GM04503 (cell line): ENCODE measurements at places on chromosomes 6 and 20.
A peak's percentile ranks its signal among the peaks of the same experiment; 100 is the strongest.

DNA sequence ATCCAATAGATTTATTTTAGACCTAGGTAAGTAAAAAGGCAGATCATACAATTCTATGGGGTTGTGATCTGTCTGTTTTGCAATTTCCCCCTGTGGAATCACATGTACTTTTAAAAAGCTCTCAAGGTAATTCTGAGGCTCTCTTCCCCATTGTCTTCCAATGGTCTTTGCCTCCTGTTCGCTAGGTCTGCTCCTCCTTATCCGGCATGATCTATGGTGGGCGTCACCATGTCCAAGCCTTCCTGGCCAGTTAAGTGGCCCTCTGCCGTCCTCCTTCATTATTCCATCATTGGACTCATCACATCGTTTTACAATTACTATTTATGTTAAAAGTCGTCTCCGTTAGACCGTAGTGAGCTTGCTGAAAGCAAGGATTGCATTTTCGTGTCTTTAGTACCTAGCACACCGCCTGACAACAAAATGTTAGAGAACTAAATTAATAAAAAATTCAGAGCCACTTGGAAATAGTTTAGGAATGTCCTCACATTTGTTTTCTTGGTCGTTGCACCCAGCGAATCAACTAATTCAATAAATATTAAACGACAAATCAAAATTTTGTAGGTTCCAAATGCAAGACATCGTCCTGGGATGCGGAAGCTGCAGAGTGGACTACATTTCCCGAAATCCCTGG lies 2.2 kb upstream of the STXBP5 start:
- no peak for DNase-seq

DNA sequence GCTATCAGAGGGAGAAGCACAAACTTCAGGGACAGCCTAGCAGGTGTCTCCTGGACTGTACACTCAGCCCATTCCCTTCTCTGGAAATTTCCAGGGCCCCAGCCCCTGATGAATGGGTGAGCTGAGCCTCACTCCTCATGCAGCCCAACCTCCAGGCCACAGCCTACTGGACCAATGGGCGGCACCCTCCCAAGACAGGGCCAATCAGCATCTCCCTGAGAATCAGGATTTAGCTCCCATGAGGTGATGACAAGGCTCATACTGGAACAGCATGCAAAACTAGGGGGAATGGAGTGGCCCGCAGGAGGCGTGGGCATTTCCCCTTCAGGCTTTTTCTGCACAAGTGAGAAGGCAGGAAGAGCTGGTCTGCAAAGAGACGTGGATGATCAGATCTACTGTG lies 29.0 kb downstream of the NFATC2 start:
- no peak for DNase-seq

- DNase-seq: no peak
Observed at GRCh38 chr6:123810214-123810613, 6.5 kb downstream of the NKAIN2 start.

DNA sequence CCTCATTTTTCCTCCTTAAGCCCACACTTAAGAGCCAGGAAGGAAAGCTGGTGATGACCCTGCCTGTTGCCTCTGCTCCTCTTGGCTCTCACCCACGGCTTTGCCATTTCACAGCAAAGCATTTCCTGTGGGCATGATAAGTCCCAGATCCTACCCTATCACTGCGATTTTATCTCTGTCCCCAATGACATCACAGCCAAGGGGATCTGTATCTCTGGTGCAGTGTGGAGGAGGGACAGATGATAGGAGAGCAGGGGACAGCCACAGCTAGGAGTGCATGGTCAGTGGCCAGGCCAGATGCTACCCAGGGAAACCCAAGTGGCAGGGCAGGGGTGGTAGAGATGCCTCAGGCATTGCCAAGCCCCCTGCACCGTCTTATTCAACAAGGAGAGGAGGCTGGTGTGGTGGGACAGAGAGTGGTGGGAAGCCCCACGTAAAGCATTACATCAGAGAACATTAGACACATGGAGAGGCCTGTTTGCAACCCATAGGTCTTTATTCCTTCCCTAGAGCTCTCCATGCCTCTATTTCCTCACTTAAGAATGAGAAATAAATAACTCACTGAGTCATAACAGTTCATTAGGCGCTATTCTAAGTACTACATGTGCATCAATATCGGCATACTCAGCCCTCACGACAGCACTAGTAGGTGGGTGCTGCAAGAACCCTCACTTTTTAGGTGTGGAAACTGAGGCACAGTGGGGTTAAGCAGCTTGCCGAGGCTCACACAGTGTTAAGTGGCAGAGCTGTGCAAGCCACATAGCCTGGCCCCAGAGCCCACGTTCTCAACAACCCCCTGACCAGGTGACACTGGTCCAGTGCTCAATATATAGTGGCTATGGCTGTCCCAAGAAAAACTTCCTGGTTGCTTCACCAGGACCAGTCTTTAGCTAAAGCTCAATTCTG lies 4.6 kb downstream of the TFEB start:
- DNase-seq: no peak

GRCh38 chr6:92586236-92586977 lies 833.0 kb downstream of the EPHA7 start:
- DNase-seq: no peak

DNA sequence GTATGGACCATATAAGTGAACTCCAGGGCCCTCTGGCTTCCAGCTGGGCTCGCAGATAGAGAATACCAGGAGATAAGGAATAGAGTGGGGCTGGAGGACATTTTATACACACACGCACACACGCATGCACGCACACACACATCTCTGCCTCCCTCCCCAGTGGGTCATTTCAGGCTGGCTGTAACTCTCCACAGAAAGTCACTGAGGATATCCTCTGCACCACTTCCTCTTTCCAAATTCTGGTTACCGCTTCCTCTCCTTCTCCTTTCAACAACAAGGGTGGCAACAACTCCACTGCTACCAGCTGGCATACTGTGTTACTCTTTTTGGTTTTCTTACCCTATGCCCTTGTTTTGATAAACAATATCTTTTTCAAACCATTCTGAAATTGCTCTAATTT lies 280.2 kb downstream of the COL12A1 start:
- DNase-seq: no peak

DNA sequence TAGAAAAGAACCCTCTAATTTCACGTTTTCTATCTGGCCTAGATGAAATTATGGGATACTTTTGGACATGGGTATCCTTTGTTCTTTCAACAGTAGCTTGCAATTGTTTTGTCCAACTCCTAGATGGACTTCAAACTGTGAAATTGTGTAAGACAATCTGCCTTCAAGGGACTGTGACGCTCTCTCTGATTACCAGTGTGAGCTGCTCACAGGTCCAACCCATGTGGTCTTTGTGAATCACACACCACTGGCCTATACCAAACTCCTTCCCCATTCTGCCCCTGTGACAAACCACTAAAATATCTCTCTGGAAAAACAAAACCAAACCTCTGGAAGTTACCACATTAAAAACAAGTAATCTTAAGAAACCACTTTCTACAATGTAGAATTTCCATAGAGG lies 59.5 kb downstream of the NINL start:
- peak; percentile 94 for DNase-seq

DNA sequence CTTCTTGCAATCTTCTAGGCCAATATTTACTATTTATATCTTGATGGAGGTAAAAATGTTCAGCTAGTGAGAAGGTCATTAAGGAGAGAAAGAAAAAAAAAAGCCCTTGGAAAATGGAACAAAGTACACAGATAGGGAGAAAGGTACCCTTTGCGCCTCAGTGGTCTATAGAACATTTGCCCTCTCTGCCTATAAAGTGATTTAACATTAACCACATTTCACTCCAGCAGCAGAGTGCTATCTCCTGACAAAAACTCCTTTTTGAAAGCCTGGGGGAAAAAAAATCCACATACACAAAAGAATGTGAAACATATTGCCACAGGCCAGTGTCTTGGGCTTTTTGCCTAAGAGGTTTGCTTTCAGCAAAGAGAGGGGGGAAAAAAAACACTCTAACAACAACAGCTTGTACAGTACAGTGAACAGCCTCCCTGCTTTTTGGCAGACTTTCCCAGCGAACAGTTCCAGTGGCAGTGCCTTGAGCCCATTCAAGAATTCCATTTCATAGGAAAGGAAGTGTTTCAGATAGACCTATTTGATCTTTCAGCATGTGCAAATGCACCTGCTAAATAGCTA lies 695 bp downstream of the ARHGAP18 start:
- DNase-seq: peak; percentile 58

GRCh38 chr6:79713701-79714322 lies 82.7 kb downstream of the SH3BGRL2 start:
- peak; percentile 1 for DNase-seq

DNA sequence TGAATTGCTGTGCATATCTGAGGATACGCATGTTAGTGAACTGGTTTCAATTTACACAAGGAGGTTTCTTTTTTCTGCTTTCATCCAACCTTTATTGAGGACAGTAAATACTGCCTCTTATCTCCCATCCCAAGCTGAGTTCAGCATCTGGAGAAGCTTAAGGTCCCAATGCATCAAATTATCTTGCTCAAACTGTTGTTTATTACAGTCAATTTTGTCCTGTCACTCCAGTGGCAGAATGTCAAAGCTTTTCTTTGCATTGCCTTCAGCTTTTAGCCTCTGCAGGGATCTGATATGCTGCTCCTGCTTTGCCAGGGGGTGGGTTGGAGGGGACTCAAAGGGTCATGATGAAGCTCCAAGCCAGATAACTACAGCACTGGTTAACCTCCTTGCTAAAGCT lies 435.4 kb upstream of the SOX4 start:
- DNase-seq: no peak

DNA sequence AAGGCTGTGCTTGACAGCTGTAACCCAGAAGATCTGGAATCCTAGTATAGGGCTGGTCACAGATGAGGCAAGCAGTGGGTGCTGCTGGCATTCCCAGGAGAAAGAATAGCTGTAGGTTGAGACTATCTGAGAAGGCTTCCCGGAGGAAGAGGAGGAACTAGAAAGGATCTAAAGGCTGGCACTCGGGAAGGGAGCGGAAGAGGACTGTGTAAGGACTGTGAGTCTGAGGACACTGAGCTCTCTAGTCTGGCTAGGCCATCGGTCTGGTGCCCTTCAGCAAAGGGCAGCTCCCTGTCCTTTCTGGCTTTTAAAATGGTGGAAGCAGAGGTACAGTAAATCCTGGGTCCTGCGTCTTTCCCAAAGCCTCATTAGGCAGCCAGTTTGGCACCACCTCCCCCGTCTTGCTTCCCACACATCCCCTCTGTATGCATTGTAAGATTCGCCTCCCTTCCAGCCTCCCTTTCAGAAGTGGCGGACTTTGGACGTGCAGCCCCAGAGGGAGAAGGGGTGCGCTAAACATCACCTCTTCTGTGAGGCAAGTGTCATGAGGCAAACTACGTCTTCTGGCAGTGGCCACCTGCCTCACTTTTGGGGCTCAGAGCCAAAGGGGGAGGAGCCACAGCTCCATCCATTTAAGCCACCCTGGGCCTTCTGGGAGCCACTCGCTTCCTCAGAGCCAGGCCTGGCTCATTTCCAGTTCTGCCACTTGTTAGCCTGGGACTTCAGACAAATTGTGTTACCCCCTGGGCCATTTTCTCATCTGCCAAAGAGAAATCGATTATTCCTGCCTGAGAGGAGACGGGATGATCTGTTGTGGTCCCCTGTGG lies 8.6 kb downstream of the SNPH start:
- DNase-seq: no peak
